Liver (tissue), 10 donors: ENCODE measurements at places on chromosomes 7 and 10.

DNA sequence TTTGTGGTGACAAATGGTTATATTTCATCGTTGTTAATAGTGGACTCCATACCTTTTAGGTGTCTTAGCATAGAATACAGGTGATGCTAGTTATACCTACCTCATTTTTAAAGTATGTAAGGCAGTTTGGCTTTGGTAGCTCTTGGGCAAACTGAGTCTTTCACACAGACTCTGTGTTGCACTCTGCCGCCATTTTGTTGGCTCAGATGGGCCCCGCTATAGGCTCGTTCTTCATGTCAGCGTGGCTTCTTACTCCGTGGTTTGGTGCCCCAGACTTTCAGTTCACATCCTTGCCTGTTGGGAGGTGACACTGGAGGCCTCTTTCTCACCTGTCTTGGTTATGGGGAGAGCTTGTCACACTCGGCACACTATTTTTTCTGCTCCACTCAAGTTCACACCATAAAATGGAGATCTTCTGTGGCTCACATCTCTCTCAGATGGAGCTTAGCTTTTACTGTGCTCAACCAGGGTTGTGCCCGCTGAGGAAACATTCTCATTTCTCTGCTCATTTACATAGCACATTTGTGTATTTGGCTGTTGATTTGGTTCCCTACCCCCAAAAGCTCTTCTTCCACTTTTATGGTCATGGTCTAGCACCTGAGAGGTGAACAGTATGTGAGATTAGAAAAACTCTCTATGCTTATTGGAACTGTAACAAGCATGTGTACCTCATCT lies 178.5 kb downstream of the ARID5B start:
- no peak for DNase-seq

GRCh38 chr10:7491949-7492659 lies 81.3 kb upstream of the SFMBT2 start:
- DNase-seq = no peak

DNA sequence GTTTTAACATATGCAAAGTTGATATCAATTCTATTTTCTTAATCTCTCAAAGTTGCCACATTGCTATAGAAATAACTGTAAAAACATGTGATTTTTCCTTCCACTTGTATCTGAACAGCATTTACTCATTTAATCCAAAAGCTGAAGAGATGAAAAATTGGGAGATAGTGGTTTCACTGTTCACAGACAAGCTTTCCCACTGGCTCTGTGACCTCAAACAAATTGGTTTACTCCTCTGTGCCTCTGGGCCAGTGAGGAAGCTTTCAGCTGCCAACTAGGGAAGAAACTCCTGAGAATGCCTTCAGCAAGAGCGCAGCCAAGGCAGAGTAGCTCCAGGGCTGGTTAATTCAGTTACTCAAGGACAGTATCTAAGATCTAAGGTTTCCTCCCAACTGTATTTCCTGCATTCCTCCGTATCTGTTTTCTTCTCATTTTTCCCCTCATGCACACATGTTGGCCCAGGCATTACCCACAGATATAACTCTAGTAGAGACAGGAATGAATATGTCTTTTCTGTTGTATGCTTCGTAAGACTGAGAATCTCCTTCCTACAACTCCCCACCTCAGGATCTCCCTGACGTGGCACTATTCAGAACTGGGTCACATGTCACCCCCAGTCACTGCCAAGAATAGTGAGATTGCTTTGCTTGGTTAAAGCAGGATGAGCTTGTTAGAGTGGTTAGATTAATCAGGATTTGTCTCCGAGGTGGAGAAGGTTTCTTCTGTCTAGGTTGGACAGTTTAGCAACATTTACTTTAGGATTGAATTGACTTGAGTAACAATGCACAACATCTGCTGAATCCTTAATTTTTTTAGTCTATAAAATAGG lies 315.7 kb downstream of the NRG3 start:
- DNase-seq = no peak

GRCh38 chr7:87564296-87564963 lies 36.3 kb downstream of the ABCB1 start:
- DNase-seq = no peak

- DNase-seq = no peak
Observed at GRCh38 chr10:34280599-34281374, 534.3 kb downstream of the PARD3 start.

DNA sequence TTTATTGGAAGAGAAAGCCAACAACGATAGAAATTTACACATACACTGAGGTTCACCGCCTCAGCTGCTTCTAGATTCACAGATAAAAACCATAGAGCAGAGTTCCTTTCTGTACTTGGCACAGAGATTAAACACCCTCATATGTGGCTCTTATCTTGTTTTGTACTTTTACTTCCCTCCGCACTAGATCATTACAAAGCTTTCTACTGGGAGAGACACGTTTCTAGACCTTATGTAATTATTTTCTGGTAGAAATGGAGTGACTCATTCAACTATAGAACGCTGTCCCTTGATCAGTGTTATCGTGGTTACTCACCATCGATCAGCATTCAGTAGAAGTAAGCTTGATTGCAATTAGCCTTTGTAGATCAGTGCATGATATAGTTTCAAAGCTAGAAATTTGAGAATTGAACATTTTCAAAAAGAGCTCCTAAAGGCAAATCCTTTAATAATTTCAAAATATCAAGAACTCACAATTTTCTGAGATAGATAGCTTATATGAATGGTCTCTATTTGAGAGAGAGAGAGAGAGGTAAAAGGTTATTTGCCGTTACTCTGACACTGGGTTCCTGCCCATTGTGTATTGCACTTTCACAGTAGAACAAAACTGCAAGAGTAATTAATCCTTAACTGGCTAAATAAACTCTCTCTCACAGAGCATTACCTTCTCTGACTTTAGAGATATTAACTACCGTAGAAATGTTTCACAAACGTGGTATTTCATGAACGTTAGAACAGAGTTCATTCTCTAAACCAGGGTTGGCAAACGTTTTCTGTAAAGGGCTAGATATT lies 26.1 kb upstream of the DNAJC1 start:
- no peak for DNase-seq

- DNase-seq = no peak
Observed at GRCh38 chr10:44398271-44398670, 13.4 kb upstream of the CXCL12 start.

DNA sequence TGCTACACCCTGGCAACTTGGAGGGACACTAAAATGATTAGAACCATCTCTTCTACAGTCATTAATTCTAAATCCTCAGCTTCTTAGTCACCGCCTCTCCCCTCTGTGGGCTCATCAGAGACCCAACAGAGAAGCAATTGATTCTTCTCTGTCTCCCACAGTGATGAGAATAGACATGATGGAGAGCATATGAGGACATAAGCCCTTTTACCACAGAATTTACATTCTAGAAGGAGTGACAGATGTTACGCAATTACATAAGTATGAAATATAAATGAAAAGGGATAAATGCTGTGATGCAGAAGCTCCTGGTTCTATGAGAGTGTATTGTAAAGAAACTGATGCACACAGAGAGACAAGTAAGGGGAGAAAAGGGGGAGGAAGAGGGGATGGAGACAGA lies 18.1 kb upstream of the ABCB5 start:
- no peak for DNase-seq

DNA sequence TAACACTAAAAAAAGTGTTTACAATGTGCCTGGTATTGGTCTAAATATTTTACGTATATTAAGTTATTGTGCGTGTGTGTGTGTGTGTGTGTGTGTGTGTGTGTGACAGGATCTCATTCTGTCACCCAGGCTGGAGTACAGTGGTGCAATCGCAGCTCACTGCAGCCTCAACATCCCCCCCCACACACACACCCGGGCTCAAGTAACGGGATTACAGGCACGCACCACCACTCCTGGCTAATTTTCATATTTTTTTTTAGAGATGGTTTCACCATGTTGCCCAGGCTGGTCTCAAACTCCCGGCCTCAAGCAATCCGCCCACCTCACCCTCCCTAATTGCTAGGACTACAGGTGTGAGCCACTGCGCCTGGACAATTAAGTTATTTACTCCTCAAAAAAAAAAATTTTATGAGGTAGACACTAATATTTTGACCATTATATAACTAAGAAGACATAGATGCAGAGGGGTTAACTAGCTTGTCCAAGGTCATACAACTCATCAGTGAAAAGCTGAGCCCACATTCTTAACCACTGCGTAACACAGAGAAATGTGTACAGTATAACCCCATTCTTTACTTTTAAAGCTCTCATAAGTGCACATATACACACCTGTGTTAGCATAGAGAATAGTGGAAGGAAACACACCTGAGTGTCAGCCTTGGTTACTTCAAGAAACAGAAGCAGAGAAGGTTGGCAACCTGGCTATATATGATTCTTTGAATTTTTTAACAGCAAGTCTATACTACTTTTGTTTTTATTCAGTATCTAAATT lies 35.0 kb downstream of the DNAJC12 start:
- DNase-seq = no peak

DNA sequence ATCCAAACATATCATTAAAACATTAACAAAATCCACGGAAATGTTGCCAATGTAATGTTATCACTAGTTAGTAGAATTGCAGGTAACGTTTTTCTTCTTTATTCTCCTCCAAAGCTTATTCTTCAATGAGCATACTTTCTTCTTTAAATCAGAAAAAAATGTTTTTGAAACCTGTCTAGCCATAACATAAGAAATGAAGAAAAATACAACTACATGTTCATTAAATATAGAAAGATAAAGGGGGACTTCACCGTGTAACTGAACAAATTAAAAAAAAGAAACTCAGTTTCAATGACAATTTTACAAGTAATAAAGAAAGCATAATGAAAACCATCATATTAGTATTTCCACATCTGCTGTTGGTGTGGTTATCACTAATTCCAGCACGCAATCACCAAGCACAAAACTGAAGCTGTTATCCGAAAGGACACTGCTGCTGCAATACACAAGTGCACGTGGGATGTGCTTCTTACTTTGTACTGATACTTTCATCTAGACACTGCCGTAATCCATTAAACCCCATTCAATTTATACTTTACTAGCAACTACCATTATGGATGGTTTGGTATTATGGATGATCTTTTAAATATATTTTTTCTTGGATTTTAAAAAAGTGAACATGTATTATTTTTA lies 9.6 kb downstream of the ESYT2 start:
- no peak for DNase-seq
